Stimulated activated CD4-positive, alpha-beta T cell treated with anti-CD3 and anti-CD28 coated beads, TNF-alpha, amount 100 ng/mL, for 48 hours (primary cell): ENCODE measurements at places on chromosomes 11 and 22.
A peak's percentile ranks its signal among the peaks of the same experiment; 100 is the strongest.

- no peak for DNase-seq
Observed at GRCh38 chr11:104369761-104370160, 205.8 kb upstream of the PDGFD start.

- no peak for DNase-seq
Observed at GRCh38 chr11:724778-725386, 18.9 kb downstream of the EPS8L2 start.

GRCh38 chr11:16603890-16604793 lies 134.3 kb upstream of the C11orf58 start:
- no peak for DNase-seq

GRCh38 chr11:118581057-118581456 lies 8.8 kb downstream of the ARCN1 start:
- no peak for DNase-seq

DNA sequence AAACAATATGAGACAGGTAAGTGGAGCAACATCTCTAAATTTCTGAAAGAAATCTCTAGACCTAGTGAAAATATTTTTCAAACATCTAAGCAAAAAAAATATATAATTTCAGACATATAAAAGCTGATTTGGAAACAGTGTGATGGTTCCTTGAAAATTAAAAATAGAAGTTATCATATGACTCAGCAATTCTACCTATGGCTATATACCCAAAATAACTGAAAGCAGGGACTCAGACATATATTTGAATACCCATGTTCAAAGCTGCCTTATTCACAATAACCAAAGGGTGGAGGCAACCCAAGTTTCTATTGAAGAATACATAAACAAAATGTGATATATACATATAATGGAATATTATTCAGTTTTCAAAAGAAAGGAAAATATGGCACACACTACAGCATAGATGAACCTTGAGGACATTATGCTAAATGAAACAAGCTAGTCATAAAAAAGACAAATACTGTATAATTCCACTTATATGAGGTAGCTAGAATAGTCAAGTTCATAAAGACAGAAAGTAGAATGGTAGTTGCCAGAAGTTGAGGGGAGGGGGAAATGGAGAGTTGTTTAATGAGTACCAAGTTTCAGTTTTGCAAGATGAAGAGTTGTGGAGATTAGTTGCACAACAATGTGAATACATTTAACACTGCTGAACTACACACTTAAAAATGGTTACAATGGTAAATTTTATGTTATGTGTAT lies 300.4 kb downstream of the TTC28 start:
- no peak for DNase-seq

- no peak for DNase-seq
Observed at GRCh38 chr11:131454490-131454889, 84.1 kb downstream of the NTM start.

GRCh38 chr11:107592813-107593212 lies 1.9 kb downstream of the ELMOD1 start:
- no peak for DNase-seq

DNA sequence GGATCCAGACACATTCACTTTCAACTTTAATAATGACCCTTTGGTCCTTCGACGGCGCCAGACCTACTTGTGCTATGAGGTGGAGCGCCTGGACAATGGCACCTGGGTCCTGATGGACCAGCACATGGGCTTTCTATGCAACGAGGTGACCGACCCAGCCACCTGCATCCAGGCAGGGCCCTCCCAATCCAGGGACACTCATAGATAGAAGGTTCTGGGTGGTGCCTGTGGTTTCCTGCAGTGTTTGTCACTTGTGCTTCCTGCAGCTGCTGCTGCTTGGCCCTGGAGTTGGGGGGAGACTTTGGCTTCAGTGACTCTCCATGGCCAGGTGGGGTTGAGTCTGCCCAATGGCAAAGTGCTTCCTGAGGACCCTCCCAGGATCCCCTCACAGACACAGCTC lies 7.3 kb downstream of the APOBEC3B start:
- DNase-seq: no peak

DNA sequence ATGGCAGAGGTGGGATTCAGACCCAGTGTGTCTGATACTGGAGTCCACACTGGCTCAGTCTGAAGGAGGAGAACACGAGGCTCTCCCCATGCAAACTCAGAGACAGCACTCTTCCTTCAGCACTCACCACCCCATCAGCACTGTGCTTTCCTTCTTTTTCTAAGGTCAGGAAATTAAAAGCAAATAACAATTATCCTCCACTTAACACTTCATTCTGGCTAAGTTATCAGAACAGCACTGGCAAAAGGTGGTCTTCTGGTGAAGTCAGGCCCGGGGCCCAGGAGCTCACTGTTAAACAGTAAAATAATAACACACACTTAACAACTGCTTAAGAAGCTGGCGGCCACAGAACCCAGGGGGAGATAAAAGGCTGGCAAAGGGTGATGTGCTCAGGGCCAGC lies 107.1 kb downstream of the NAT10 start:
- no peak for DNase-seq

- peak; percentile 19 for DNase-seq
Observed at GRCh38 chr11:63813563-63814382, 517 bp downstream of the SPINDOC start.
